ENCODE measurements at places on chromosomes 6 and 20.

DNA sequence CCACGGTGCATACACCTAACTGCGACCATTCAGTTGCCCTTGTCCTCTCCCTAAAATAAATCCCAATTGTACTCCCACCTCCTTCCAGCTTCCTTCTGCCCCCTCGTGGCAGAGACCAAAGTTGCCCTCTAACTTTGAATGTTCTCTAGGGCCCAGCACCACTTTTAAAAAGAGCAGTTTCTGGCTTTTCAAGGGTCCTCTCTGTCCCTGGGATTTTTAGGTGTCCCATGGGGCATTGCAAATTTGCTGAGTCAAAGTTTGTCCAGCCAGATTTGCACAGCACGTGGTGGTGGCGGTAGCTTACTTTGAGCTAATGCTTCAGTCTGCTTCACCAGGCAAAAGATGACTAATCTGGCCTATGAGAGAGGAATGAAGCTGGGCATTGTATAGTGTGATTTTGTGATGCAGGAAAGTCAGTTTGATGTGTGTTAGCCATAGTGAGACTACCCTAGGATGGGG is 100.2 kb downstream of the PERP start:
- peak; percentile 71 for DNase-seq

DNA sequence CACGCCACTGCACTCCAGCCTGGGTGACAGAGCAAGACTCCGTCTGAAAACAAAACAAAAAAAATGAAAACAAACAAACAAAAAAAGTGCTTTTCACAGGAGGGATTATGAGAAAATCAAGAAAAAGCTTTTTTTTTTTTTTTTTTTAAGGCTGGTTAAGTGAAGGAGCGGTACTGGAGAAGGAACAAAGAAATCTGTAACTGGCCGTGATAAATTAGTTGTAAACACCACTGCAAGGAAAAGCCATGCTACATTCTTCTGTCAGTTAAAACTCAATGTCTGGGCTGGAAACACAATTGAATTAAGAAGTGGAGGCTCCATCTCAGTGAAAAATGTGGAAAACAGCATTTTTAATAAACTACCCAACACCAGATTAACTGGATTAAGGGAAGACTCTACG is 6.3 kb upstream of the GMPR start:
- DNase-seq, result no peak

GRCh38 chr6:142421285-142422117 is 119.7 kb downstream of the ADGRG6 start:
- DNase-seq, result no peak

DNA sequence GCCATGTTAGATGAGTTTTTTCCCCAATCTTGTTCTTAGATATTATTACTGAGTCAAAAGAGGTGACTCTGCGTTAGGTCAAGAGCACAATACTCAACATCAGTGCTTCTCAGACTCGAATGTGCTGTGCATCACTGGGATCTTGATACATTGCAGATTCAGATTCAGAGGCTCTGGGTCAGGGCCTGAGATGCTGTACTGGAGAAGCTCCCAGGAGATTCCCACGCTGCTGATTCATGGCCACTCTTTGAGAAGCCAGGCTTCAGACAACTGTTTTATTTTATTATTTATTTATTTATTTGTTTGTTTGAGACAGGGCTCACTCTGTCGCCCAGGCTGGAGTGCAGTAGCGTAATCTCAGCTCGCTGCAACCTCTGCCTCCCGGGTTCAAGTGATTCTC is 41.4 kb upstream of the ARID1B start:
- DNase-seq, result no peak

DNA sequence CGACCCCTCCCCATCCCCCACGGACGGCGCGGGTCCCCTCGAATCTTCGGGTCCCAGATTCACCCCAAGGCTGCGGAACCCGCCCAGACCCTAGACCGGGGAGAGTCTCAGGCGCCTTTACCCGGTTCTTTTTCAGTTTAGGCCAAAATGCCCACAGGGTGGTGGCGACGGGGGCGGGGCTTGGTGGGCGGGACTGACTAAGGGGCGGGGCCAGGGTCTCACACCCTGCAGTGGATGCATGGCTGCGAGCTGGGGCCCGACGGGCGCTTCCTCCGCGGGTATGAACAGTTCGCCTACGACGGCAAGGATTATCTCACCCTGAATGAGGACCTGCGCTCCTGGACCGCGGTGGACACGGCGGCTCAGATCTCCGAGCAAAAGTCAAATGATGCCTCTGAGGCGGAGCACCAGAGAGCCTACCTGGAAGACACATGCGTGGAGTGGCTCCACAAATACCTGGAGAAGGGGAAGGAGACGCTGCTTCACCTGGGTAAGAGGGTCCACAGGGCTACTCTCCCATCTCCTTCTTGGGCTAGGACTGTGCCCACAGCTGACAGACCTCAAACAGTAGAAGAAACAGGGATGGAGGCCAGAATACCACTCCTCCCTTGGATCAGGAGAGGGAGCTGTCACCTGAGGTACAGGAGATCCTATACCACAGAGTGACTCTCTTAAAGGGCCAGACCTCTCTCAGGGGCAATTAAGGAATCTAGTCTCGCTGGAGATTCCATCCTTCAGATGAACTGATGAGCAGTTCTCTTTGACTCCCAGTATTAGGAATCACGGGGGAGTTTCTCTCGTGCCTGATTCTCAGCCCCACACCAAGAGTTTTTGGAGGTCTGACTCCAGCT is 942 bp downstream of the HLA-E start:
- DNase-seq, result no peak

DNA sequence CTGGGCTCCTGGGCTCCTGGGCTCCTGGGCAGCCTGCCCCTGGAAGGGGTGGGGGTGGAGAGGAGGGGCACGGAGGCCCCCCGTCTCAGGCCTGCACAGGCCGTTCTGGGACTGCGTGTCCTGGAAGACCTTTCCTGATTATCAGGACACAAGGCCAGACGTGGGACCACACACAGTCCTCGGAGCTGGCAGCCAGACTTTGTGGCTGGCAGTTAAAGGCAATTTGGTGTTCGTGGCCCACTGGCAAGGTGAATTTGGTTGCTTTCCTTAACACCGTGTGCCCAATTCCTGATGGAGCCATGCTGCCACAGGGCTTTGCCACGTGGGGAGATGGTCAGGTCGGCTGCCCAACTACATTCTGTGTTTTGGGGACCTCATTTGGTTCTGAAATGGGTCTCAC is 113.5 kb downstream of the SMOC2 start:
- no peak for DNase-seq

DNA sequence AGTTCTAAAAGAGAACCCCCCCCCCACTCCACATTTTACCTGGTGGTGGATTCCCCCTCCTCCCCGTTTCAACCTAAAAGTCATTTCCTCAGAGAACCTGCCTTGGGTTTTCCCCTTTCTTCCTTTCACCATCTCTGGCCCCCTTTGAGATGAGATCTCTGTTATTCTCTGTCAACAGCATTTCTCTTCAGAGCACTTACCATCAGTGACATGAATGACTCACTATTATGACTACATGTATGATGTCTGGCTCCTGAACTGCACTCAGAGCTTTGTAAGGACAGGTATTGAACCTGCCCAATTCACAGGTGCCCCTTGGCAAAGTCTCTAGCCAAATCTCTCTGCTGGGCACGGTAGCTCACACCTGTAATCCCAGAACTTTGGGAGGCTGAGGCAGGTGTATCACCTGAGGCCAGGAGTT is 61.4 kb upstream of the JARID2 start:
- DNase-seq, result no peak

DNA sequence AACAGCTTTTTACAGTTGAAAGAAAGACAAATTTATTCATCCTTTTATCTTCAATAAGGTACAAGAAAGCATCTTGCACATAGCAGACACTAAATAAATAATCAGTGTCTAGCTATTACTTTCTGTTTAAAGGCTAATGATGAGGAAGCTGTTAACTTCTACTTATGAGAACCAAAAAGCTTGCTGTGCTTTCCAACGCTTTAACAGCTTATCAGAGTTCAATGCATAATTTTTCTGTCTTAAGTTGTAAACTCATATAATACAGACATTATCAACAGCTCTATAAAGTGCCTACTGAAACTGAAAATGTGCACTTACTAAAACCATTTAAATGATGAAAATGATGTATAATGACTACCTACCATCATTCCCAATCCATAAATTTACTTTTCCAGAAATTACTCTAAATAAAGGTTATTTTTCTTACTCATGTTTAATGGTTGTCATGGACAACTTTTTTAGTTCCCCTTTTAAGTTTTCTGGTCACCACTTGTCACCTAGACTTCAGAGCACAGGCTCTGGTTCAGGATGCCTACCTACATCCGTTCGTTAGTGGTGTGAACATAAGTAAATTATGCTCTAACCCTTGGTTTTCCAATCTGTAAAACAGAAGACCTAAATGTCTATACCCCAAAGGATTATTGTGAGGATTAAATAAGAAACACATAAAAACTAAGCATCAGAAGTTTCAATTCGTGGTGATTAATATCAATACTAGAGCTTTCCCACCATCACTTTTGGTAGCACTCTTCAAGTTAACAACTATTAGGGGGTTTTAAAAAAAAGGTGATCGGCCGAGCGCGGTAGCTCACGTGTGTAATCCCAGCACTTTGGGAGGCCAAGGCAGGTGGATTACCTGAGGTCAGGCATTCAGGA is 8.0 kb downstream of the PNISR start:
- no peak for DNase-seq

DNA sequence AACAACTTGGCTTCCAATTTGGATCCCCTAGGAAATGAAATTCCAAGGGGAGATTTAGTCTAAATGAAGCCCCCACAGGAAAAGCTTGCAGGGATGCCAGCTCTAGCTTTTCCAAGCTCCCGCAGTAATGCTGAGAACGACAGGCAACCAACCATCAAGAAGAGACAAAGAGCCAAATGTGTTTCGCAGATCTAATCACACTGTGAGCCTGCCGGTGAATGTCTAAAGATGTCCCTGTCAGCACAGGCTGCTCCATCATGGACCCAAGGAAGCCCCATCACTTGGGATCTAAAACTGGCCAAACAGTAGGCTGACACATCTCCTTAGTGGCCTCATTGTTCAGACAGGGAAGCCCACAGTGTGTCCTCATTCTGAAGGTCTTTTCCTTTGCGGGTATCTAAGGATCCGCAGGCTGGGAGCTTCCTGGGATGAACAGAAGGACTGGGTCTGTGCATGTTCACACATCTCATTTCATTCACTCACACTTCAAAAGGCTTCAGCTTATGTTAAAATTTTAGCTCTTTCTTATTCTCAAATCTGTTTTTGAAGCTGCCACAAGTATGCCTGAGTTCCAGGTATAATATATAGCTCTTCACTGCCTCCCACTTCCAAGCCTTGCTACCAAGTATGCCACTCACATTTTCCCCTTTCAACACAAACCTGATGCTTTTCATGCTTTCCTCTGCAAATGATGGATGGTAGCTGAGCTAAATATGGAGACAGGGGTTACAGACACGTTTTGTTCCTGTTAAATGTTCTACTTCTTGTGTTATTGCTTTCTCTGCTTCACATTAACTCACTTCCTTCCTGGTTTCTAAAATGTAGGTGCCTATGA is 229.8 kb downstream of the HIVEP2 start:
- DNase-seq, result no peak

GRCh38 chr6:3360727-3361045 is 96.2 kb downstream of the SLC22A23 start:
- no peak for DNase-seq

- no peak for DNase-seq
Observed at GRCh38 chr6:156163311-156163710, 613.9 kb upstream of the ARID1B start.

GRCh38 chr6:170575250-170575649 is 9.2 kb downstream of the PDCD2 start:
- DNase-seq, result no peak

- peak; percentile 70 for DNase-seq
Observed at GRCh38 chr6:108690326-108691049, 129.8 kb downstream of the FOXO3 start.

DNA sequence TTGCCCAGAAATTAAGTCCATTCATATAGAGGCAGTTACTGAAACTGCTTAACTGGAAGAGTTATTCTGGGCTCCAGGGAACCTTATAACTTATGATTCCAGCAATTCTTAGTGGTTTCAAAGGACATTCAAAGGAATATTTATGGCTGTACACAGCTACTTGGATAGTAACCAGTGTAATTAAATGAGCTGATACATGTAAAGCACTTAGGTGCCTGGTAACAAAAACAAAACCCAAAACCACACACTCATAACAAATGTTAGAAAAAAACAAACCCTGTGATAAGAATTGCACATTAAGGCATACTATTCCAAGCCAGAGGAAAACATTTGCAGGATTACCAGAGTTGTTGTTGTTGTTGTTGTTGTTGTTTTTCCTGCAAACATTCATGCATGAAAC is 51.5 kb downstream of the STK4 start:
- DNase-seq, result no peak

All from HT1080 (cell line).